ENCODE measurements at places on chromosomes 16 and 17.

DNA sequence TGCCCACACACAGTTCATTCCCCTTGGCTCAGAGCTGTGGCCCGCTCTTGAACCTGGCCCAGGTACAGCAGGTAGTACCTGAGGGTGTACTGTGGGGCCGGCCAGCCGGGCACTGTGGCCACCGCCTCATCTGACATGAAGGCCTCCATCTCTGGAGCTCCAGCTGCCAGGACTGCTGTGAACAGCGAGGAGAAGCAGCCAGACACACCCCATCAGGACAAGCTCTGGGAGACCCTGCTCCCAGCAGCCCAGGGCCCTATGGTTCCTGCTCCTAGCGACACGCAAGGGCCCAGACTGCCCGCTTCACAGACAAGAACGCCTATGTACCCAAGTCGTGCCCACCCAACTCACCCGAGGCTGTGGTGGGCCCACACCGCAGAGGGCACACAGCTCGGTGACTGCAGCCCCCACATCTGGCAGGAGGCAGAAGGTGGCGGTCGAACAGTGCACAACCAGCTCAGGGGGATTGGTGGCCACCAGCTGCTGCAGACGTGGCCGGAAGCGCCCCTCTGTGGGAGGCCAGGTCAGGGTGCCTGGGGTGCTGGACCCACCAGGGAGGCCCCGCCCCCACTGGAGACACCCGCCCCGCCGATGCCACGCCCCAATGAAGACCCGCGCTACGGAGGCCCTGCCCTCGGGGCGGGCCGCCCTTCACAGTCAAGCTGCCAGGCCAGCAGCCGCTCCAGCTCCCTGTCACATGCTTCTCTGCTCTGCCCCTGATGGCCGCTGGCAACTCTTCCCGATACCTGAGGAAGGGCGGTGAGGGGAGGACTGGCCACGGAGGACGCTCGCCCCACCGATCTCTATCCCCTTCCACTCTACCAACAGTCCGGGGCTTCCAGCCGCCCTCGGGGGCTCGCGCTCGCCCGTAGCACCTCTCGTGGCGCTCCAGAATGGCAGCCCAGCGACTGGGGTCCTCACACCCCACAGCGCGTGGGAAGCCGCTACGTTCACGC is 1.1 kb upstream of the STUB1 start:
- DNase-seq: no peak

DNA sequence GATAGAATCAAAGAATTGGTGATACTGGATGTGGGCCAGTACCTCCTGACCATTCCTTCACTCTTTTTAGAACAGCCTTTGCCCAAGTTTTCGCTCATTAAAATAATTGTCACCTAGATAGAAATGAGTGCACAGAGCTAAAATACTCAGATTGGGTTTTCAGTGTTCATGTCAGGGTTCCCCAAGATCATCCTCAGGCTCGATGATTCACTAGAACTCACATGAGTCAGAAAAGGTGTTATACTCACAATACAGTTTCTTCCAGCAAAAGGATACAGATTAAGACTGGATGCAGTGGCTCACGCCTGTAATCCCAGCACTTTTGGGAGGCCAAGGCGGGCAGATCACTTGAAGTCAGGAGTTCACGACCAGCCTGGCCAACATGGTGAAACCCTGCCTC is 19.9 kb downstream of the ERCC4 start:
- no peak for DNase-seq

DNA sequence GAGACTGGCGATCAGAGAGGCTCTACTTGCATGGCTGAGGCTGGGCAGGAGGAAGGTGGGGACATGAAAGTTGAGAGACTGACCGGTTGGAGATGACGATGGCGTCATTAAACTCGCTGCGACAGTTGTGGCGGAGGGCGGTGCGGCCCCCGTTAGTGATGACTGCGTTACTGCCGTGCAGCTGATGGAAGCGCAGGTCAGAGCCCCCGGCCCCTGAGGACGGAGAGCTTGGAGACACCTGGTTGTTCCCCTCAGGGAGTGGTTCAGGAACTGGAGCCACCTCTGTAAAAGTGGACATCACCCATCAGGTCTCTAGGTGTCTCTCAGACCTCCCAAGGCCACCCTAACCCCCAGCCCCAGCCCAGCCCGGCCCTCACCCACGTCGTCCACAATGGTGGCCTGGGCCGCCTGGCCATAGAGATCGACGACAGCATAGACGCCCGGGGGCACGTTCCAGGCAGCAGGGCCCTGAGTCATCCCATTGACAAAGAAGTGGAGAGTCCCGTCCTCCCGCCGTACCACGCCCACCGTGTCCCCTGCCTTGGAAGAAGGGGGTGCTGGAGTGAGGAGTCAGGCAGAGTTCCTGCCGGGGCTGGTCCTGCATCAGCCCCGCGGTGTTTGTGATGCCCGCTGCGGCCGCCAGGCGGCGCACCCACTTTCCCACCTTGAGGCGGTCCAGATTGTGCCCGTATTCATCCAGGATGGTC is 5.3 kb downstream of the NEURL4 start:
- no peak for DNase-seq

DNA sequence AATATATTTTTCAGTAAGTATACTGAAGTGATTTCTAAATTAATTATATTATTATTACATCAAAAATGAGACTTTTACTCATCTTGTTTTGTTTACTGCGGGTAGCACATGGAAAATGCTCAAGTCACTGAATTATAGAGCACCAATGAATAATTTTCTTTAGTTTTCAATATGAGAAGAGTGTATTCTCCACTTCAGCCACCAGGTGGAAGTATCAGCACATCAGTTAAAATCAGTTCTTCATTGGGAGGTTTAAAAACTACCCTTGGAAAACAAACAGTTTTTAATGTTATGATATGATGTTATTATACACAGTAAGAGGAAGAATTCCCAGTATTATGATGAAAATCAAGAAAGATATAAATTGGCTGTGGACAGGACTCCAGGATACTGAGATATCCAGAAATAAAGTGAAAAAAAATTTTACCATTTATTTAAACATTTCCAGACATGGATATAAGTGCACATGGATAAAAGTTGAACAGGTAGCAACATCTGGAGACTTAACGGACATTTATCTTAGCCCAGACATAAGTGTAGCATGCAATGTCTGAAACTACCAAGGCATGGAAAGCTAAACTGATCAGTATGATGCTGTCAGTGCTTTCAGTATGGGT is 467.3 kb downstream of the KCNJ2 start:
- no peak for DNase-seq

DNA sequence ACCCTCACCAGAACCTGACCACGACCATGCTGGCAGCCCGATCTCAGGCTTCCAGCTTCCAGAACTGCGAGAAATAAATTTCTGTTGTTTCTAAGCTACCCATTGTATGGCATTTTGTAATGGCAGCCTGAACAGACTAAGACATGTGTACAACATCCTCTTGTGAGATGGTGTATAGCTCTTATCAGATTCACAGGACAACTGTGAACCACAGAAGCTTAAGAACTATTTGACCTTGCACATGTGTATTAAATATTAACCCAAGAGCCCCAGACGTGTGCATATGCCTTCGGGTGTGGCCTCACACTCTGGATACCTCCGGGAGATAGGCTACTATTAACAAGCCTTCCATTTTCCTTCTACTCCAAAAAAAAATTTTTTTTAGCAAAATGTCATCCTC is 248.9 kb downstream of the SLC39A11 start:
- DNase-seq: no peak

DNA sequence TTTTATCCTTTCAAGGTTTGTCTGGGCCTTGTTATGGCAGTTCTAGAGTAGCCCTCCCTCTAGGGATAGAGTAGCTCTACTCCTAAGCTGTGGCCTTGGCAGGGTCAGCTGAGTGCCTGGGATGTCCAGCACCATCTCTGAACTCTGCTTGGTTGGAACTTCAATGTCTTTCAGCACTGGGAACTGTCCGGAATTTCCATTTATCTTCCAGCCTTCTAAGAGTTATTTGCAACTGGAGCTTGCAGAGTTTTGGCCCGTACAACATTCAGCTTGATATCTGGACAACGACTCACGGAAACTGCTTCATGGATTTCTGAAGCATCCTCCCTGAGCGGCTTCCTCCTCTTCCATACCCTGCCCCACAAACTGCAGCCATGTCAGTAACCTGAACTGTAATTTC is 22.9 kb downstream of the MMD start:
- no peak for DNase-seq

DNA sequence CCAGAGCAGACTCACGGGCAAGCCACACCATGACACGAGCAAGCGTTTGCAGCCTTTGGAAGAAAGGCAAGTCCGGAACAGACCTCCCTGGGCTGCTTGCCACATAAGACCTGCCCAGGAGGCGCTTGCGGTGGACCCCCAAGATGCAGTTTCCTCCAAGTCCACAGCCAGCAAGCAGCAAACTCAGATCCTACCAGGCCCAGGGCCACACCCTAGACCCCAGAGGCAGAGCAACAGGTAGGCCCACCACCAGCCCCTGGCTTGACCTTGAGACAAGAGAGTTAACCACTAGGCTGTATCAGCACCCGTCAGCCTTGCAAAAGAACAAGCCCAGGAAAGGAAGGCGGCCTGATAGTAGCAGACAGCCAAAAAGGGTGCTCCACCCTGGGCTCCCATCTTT is 2.3 kb downstream of the FAAP100 start:
- no peak for DNase-seq

- no peak for DNase-seq
Observed at GRCh38 chr17:13302419-13302818, 284.6 kb upstream of the ELAC2 start.

- DNase-seq: no peak
Observed at GRCh38 chr16:66462912-66463311, 35.8 kb downstream of the BEAN1 start.

DNA sequence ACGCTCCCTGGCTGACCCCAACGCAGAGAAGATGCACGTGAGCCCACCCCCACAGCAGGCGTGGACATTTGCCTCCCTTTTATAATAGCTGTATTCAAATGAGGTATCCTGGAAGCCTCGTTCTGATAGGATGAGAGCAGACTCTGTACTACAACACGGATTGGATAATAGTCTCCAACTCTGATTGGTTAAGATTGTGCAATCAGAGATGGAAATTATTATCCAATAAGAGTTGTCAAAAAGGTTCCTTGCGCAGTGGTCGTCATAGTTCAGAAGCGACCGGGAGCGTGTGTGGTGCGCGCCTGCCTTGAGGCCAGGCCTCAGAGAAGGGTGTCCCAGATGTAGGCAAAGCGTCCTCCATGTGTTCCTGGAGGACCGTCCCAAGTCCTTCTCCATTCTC is 104.6 kb downstream of the USP22 start:
- no peak for DNase-seq

- DNase-seq: no peak
Observed at GRCh38 chr17:59376506-59376905, 45.1 kb downstream of the YPEL2 start.

- DNase-seq: no peak
Observed at GRCh38 chr17:56751145-56751738, 82.5 kb downstream of the C17orf67 start.

DNA sequence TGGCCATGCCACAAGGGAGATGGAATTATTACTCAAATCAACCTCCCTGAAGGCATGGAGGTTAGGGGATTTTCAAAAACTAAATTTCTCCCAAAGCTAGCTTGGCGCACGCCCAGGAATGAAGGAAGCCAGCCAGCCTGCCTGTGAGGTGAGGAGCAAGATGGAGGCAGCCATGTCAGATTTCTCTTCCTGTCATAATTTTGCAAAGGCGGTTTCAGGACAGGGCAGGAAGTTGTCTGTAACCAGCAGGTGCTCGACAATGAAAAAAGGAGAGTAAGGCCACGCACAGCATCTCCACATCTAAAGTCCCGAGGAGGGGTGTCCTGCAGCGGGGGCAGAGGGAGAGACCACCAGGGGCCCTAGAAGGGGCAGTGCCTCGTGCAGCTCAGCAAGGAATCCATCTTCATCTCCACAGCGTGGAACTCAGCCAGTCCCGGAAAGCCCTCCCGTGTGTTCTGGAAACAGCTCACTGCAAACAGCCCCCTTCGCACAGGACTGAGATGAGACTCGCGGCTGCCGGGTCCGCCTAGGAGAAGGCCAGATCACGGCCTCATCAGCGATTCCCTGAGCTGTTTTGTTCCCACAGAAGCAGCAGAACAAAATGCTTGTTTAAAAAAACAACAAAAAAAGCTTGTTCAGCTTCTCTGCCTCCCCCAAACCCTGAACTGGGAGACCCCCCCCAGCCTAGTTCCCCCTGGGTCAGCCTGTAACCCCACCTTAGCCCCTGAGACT is 47.8 kb downstream of the SLC7A5 start:
- peak; percentile 55 for DNase-seq
